ENCODE measurements at places on chromosomes 12 and 14.

GRCh38 chr12:3791256-3791874, 38.5 kb upstream of the CRACR2A start:
- H3K27ac ChIP-seq = no peak overlapping the region
- no peaks in the 10 kb centered on the region for H3K27me3 ChIP-seq
- peaks cover 9% of the 10 kb centered on the region for H3K36me3 ChIP-seq
- no peak overlapping the region for H3K4me3 ChIP-seq
- no peaks in the 10 kb centered on the region for H3K4me1 ChIP-seq

GRCh38 chr12:105960319-105961083, 178.3 kb downstream of the NUAK1 start:
- no peak overlapping the region for H3K27ac ChIP-seq
- no peak for DNase-seq
- H3K36me3 ChIP-seq = no peaks in the 10 kb centered on the region
- no peak overlapping the region for H3K4me3 ChIP-seq
- no peaks in the 10 kb centered on the region for H3K4me1 ChIP-seq

GRCh38 chr12:124805876-124806668, 57.6 kb downstream of the SCARB1 start:
- H3K27me3 ChIP-seq = no peaks in the 10 kb centered on the region
- H3K4me3 ChIP-seq = no peak overlapping the region
- no peaks in the 10 kb centered on the region for H3K4me1 ChIP-seq
- no peaks in the 10 kb centered on the region for H3K36me3 ChIP-seq

GRCh38 chr12:75756771-75757170, 245.4 kb upstream of the KRR1 start:
- no peak overlapping the region for H3K27ac ChIP-seq
- H3K4me1 ChIP-seq = peaks cover 15% of the 10 kb centered on the region
- peaks cover 9% of the 10 kb centered on the region for H3K27me3 ChIP-seq
- DNase-seq = no peak
- H3K36me3 ChIP-seq = no peaks in the 10 kb centered on the region
- no peak overlapping the region for H3K4me3 ChIP-seq

DNA sequence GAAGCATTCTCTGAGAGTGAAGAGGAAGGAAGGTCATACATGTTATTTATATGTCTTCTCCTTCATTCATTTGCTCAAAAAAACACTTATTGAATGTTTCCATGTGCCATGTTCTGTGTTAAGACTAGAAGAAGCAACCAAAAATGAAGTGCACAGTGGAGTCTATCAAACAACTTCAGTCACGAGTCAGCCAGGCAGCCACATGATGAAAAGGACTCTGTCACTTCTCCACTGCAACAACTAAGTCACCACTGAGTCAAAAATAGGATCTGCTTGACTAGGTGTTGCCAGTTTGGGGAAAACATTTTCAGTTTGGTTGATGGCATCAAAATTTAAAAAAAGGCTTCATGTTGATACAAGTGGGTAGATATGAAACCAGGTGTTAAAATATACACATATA, 142.5 kb downstream of the PDE3A start:
- H3K4me1 ChIP-seq = no peaks in the 10 kb centered on the region
- no peak overlapping the region for H3K4me3 ChIP-seq
- no peaks in the 10 kb centered on the region for H3K27me3 ChIP-seq
- H3K36me3 ChIP-seq = no peaks in the 10 kb centered on the region

GRCh38 chr14:24247422-24247821, 5.0 kb upstream of the TINF2 start:
- peaks cover 8% of the 10 kb centered on the region for H3K36me3 ChIP-seq
- peaks cover 60% of the 10 kb centered on the region for H3K4me1 ChIP-seq
- H3K4me3 ChIP-seq = peak overlapping the region; percentile 59

- no peak overlapping the region for H3K27ac ChIP-seq
- H3K27me3 ChIP-seq = no peaks in the 10 kb centered on the region
- H3K4me3 ChIP-seq = no peak overlapping the region
- H3K4me1 ChIP-seq = peaks cover 3% of the 10 kb centered on the region
Measured at GRCh38 chr12:94421868-94422740, 37.6 kb downstream of the CEP83 start.

- peaks cover 14% of the 10 kb centered on the region for H3K27me3 ChIP-seq
- no peaks in the 10 kb centered on the region for H3K36me3 ChIP-seq
- H3K4me1 ChIP-seq = no peaks in the 10 kb centered on the region
- H3K27ac ChIP-seq = no peak overlapping the region
- DNase-seq = no peak
Measured at GRCh38 chr12:24780697-24781368, 168.1 kb downstream of the BCAT1 start.

DNA sequence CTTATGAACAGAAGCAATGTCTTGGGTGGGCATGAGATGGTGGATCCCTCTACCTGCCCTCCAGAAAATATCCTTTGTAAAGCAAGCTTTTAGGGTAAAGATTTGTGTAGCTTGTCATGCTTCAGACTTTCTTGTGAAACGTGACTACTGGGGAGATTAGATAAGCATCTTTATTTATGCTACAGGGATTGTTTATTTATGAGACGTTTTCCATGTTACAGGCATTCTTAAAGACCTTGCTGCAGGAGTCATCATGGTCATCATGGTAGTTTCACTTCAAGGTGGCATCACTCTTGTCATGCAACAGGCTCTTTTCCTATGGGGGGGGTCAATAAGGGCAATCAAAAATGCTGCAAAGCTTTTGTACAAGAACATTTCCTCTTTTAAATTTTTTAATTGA, 8.2 kb upstream of the MIS18BP1 start:
- H3K27ac ChIP-seq = no peak overlapping the region
- H3K4me1 ChIP-seq = no peaks in the 10 kb centered on the region
- no peak overlapping the region for H3K4me3 ChIP-seq
- peaks cover 9% of the 10 kb centered on the region for H3K36me3 ChIP-seq
- DNase-seq = no peak

- H3K27me3 ChIP-seq = no peaks in the 10 kb centered on the region
- DNase-seq = no peak
- H3K4me1 ChIP-seq = no peaks in the 10 kb centered on the region
Measured at GRCh38 chr14:37150414-37150813, 22.0 kb downstream of the SLC25A21 start.

DNA sequence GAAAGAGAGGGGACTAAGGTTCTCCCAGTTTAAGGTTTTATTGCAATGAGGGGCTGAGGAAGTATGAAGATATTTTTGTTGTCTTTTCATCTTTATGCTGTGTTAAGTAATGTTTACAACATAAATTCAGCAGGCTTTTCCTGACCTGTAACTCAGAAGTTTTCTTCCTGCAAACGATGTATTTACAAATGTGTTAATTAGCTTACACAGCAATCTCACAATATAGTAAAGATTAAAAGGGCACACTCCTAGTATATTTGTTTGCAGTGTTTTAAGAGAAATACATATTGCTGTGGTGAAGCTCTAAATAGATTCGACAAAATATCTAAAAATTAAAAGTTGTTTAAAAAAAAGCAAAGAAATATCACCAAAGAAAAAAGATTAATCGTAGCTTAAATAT, 55.7 kb downstream of the OR11H12 start:
- H3K27me3 ChIP-seq = no peaks in the 10 kb centered on the region
- H3K4me1 ChIP-seq = no peaks in the 10 kb centered on the region
- H3K4me3 ChIP-seq = no peak overlapping the region
- H3K36me3 ChIP-seq = no peaks in the 10 kb centered on the region

- no peak overlapping the region for H3K27ac ChIP-seq
- no peaks in the 10 kb centered on the region for H3K36me3 ChIP-seq
- DNase-seq = no peak
- no peak overlapping the region for H3K4me3 ChIP-seq
- no peaks in the 10 kb centered on the region for H3K27me3 ChIP-seq
Measured at GRCh38 chr12:124828264-124829007, 35.2 kb downstream of the SCARB1 start.

- no peak overlapping the region for H3K4me3 ChIP-seq
- no peak for DNase-seq
Measured at GRCh38 chr12:256958-257357, 5.7 kb downstream of the SLC6A13 start.

DNA sequence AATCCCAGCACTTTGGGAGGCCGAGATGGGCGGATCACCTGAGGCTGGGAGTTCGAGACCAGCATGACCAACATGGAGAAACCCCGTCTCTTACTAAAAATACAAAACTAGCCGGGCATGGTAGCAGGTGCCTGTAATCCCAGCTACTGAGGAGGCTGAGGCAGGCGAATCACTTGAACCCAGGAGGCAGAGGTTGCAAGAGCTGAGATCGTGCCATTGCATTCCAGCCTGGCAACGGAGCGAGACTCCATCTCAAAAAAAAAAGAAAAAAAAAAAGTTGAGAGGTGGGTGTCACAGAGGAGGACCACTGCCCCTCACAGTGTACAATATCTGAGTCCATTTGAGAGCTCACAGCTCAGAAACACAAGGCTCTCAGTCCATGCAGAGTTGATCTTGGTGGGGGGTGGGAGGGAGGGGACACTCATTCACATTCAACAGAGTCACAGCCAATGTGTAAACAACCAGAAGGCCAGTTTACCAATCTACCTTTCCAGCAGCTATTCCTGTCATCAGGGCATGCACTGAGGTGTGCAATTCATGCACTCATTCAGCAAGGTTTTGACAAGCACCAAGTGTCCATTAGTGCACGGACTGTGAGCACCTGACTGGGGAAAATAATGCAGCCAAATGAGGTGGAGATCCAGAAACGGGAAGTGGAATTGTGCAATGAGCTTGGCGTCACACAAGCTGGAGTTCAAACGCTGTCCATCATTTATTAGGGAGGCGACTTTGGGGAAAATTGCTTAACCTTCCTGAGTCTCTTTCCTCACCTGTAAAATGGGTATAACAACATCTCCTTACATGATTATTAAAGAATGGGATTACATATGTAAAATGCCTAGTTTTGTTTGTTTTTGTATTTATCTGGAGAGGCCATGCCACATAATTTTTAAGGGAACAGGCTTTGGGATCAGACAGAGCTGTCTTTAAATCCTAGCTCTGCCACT, 4.4 kb upstream of the EIF5 start:
- H3K4me1 ChIP-seq = peaks cover 8% of the 10 kb centered on the region
- H3K27me3 ChIP-seq = peaks cover 4% of the 10 kb centered on the region
- H3K4me3 ChIP-seq = no peak overlapping the region
- peaks cover 2% of the 10 kb centered on the region for H3K36me3 ChIP-seq

DNA sequence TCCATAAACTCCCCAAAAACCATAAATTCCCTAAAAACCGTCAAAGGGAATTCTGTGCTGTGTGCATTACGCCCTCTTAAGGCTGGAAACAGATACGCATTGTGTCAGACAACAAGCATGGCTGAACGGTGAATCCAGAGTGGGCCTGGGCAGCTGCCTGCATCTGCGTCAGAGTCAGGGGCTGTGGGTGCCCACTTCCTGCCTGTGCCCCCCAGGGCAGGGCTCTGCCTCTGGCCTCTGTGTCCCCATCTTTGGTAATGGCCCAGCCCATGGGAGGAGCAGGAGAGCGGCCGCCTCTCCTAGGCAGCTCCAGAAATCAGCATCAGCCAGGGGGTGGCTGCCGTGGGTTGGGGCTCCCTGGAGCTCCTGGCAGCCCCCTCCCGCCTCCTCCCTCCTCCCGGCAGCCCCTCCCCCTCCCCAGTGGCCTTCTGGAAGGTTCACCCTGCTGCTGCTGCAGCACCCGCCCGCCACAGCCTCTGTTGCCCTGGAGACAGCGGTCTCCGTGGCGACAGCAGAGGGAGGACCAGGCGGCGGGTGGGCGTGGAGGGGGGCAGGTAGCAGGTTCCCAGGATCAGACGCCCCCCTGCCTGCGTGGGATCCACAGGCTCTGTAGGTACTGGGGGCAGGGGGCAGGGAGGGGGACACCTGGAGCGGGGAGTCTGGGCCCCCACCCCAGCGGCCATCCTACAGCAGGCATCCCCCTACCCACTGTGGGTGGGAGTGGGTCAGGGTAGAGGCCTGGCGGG, 5.9 kb downstream of the MMP17 start:
- no peak for DNase-seq
- peaks cover 23% of the 10 kb centered on the region for H3K27me3 ChIP-seq
- peaks cover 5% of the 10 kb centered on the region for H3K4me1 ChIP-seq
- no peak overlapping the region for H3K27ac ChIP-seq
- no peaks in the 10 kb centered on the region for H3K36me3 ChIP-seq

DNA sequence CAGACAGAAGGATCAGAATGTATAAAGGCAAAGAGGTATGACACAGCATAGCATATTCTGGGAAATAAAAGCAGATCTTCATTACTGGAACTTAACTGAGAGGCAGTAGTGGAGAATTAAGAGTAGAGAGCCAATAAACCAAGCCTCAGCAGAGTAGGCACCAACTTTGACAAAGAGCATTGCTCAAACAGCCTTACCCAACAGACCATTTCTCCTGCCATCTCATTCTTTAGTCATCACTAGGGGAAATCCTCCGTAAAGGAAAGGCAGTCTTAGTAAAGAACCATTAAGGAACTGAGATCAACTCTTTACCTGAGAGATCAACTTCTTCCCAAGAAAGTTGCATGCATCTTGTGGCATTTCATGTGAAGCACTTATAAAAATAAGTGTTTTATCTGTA, 36.6 kb downstream of the SENP1 start:
- DNase-seq = no peak
- no peak overlapping the region for H3K4me3 ChIP-seq
- H3K36me3 ChIP-seq = peaks cover 52% of the 10 kb centered on the region
- H3K4me1 ChIP-seq = peaks cover 5% of the 10 kb centered on the region
- H3K27ac ChIP-seq = peak overlapping the region; percentile 2

GRCh38 chr14:76708028-76708427, 53.2 kb upstream of the VASH1 start:
- no peak overlapping the region for H3K4me3 ChIP-seq
- H3K4me1 ChIP-seq = no peaks in the 10 kb centered on the region
- peaks cover 9% of the 10 kb centered on the region for H3K27me3 ChIP-seq
- no peak overlapping the region for H3K27ac ChIP-seq
- no peaks in the 10 kb centered on the region for H3K36me3 ChIP-seq

GRCh38 chr12:98823012-98823411, 177.9 kb downstream of the APAF1 start:
- no peak overlapping the region for H3K4me3 ChIP-seq
- DNase-seq = no peak
- H3K4me1 ChIP-seq = no peaks in the 10 kb centered on the region
- peaks cover 27% of the 10 kb centered on the region for H3K27me3 ChIP-seq
- no peak overlapping the region for H3K27ac ChIP-seq

- no peak for DNase-seq
- no peak overlapping the region for H3K4me3 ChIP-seq
- H3K36me3 ChIP-seq = no peaks in the 10 kb centered on the region
- H3K4me1 ChIP-seq = no peaks in the 10 kb centered on the region
- H3K27me3 ChIP-seq = no peaks in the 10 kb centered on the region
Measured at GRCh38 chr12:17540921-17541320, 549.1 kb downstream of the RERGL start.

DNA sequence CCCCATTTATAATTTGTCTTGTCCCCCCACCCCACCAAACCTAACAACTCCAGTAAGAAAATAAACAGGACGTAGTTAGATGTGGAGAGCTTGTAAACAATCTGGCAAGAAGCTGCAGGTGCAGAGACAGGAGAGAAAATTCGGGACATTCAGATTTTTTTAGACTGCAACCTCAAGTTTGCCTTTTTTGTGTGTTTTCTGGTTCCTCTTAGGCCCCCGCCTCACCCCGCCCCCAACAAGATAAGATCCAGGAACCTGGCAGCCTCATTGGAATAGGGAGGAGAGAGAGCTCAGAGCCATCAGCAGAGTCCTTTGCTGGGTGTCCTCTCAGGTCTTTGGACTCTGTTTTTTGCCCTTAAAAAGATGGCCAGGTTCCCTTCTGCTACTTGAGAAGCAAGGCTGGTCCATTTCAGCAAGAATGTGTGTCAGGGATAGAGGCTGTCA, 2.9 kb downstream of the HOXC10 start:
- no peak for DNase-seq
- peaks cover 24% of the 10 kb centered on the region for H3K4me1 ChIP-seq
- peaks cover 91% of the 10 kb centered on the region for H3K27me3 ChIP-seq

Measured in activated CD4-positive, alpha-beta T cell treated with anti-CD3 and anti-CD28 coated beads, Interleukin-2, amount 10 ng/mL, durations not matched to agents 24 days and 14 days (primary cell).